ENCODE measurements at places on chromosomes 3 and 15.
A peak's percentile ranks its signal among the peaks of the same experiment; 100 is the strongest.

GRCh38 chr3:125406070-125406469 is 30.9 kb upstream of the ZNF148 start:
- no peak for DNase-seq

DNA sequence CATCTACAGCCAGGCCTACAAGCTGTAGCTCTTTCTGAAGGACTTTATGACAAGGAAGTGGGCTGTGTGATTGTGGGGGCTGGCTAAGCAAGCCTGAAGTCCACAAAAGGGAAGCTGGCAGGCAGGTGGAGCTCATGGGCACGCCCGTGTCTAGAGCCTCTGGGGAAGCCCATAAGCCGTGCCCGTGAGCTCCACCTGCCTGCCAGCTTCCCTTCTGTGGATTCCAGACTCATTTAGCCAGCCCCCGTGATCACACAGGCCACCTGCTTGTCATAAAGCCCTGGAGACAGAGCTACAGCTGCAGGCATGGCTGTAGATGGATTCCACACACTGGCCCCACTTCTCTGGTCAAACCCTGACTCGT is 15.2 kb downstream of the EFCC1 start:
- DNase-seq, result peak; percentile 29

DNA sequence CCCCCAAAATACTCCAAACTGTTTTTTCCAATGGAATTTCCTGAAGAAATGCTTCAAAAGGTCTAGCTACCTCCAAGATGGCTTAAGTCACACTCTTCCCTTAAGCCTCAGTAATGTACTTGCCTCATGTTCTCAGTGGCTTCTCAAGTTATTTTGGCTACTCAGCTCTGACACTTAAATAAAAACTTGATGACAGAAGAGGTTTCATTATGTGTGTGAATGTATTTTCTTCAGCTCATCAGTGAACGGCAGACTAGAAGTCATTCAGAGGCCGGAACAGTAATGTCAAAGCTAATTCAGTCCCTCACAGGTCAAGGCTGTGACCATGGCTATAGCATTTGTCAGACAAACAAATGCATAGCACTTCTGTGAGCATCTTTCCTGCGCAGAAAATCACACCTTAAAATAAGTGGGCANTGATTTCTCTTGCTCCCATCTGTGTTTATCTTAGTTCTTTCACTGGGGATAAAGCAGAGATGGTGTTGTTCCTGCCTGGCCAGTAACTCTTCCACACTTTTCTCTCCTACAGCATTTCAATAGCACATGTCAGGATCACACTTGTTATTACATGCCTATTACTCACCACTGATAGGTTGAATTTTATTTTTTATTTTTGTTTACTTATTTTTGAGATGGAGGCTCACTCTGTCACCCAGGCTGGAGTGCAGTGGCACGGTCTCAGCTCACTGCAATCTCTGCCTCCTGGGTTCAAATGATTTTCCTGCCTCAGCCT is 68.5 kb upstream of the PLCL2 start:
- no peak for DNase-seq

DNA sequence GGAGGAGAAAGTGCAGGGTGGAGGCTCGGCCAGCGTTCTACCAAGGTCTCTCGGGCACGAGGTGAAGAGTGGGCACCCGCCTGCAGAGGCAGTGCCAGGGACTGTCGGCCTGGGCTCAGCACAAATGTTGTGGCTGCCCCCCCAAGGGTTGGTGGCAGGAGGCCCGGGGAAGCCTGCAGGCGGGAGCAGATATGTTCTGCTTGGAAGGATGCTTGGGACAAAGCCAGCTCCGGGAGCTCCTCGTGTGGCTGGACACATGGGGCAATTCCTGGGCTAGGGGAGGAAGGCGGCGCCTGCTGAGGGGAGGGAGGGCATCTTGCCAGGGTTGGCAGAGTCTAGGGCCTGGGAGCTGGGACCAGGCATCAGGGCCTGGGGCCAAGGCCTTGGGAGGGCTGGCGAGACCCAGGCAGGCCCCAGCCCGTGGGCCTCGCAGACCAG is 30.4 kb upstream of the FBLN2 start:
- DNase-seq, result no peak

DNA sequence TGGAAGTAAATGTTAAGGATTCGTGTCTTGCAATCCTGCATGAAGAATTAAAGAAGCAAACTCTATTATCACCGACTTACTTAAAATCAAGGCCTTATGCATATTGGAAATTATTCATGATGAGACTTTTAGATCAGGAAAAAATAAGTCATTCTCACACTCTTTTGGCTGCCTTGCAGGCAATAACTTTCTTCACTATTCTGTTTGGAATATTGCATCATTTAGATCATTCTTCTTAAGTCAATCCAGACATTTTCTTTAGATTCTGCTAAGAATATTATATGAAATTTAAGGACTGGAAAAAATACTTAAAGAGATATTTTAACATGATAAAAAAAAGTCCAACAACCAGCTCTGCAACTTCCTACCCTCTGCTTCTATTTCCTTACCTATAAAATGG is 245.4 kb downstream of the LRRN1 start:
- DNase-seq, result no peak

DNA sequence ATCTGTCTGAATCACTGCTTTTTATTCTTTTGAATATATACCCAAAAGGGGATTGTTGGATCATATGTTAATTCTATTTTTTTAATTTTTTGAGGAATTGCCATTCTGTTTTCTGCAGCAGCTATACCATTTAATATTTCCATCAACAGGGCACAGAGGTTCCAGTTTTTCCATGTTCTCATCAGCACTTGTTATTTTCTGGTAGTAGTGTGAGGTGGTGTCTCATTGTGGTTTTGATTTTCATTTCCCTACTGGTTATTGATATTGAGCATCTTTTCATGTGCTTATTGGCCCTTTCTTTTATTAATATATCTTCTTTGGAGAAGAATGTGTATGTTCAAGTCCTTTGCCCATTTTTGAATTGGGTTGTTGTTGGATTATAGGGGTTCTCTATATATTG is 68.1 kb downstream of the PDE8A start:
- no peak for DNase-seq

- DNase-seq, result no peak
These were observed 23.3 kb upstream of the CYP11A1 start for GRCh38 chr15:74390647-74391288.

DNA sequence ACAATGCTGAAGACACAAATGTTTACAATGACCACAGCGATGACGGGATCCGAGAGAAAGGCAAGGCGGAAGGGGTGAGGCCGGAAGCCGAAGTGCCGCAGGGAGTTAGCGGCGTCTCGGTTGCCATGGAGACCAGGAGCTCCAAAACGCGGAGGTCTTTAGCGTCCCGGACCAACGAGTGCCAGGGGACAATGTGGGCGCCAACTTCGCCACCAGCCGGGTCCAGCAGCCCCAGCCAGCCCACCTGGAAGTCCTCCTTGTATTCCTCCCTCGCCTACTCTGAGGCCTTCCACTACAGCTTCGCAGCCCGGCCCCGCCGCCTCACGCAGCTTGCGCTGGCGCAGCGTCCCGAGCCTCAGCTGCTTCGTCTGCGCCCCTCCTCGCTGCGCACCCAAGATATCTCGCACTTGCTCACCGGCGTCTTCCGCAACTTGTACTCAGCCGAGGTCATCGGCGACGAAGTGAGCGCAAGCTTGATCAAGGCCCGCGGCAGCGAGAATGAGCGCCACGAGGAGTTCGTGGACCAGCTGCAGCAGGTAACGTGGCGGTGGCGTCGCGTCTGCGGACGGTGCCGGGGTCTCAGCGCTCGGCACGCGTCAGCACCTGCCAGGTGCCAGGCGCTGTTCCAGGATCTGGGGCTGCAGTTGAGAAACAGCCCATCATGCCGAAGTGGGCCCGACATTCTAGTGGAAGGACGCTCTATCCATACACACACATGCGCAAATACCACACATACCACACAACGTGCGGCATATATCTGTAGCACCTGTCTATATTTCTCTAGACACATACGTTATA is at the start of gene DLEC1:
Gene DLEC1, plus strand, starts transcription at position 108 of the 798 bp plus-strand sequence. Its CDS starts 18 bp downstream, at position 126.
- DNase-seq, result peak; percentile 58

- DNase-seq, result no peak
These were observed 1.3 kb downstream of the LEO1 start for GRCh38 chr15:51970132-51970817.

- no peak for DNase-seq
These were observed 274.5 kb upstream of the C2CD4B start for GRCh38 chr15:62439543-62440016.

DNA sequence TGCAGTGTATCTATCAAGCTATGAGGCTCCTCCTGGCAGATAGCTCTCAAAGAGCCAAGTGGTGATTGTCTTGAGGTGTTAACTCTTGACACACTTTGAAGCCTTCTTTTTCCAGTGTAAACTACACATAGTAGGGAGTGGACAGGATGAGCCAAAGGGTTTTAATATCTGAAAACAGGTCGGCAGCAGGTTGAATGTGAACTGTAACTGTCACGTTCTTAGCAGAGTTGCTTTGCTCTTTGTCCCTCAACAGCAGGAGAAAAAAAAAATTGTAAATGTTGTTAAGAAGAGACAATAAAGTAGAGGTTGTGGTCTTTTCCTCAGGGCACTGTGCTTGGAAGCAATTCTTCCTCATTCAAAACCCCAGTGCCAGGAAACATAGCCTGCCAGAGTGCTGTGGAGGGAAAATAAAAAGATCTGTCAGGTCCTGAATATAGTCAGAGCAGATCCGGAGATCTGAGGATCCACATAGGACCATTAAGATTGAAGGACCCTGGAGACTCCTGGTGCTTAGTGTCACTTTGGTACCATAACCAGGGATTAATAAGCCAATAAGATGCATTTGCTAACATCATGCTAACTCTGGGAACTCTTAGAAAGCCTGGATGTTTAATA is 229.7 kb downstream of the NAALADL2 start:
- no peak for DNase-seq

DNA sequence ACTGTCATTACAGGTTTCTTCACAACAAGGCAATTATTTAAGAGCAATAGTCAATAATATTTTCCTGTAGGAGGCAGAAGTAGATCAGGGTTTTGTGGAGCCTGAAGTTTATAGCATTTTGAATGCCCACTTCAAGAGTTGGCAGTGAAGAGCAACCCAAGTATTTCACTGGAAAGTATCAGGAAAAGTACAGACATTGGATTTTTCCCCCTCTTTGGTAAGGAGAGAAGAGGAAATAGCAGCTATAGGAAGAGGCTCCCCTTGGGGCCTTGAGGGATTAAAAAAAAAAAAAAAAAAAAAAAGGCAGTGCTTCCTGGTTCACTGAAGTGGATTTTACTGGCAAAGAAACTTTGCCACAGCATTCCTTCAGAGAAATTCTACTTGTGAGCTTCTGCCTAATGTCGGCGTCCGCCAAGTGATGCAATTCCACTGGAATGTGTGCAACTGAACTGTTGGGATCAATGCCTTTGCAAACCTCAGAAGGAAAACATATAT is 5.7 kb upstream of the CNTN6 start:
- DNase-seq, result no peak

DNA sequence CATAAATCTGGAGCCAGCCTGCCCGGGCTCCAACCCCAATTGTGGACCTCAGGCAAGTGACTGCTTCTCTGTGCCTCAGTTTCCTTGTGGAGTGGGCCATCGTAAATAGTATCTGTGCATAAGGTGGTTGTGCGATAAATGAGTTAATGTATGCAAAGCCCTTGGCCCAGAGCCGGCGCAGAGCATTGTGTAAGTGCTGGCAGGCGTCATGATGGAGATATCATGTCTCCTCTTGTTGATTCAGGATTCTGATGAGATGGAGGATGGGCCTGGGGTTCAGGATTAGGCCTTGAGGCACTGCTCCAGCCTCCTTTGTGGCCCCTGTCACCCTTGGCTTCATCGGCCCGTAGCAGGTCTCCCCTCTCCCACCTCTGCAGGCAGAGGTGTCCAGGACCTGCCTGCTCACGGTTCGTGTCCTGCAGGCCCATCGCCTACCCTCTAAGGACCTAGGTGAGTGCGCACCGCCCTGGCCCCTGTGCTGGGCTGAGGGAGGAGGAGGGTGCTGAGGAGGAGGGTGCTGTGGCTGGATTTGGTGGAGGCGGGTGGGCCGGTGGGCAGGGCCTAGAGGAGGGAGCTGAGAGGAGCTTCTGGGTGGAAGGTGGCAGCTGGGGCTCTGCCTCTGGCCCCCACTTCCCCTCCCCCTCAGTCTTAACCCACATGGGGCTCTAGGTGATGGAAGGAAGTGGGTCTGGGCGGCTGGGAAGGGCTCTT is 1.3 kb downstream of the PLA2G4B start:
- no peak for DNase-seq

- no peak for DNase-seq
These were observed 486.0 kb upstream of the CFAP20DC start for GRCh38 chr3:59535791-59536221.

DNA sequence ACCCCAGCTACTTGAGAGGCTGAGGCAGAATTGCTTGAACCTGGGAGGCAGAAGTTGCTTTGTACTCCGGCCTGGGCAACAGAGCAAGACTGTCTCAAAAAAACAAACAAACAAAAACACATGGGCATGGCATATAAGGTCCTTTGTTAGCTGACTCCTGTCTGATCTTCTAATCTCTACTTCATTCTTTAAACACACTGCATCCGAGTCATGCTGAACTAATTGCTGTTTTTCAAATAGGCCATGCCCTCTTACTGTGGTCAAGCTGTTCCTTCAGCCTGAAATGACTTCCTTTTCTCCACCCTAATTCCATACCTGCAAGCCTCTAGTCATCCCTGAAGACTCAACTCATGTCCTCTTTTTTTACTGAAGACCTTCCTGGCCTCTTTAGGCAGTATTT is 22.3 kb upstream of the SLMAP start:
- DNase-seq, result no peak

DNA sequence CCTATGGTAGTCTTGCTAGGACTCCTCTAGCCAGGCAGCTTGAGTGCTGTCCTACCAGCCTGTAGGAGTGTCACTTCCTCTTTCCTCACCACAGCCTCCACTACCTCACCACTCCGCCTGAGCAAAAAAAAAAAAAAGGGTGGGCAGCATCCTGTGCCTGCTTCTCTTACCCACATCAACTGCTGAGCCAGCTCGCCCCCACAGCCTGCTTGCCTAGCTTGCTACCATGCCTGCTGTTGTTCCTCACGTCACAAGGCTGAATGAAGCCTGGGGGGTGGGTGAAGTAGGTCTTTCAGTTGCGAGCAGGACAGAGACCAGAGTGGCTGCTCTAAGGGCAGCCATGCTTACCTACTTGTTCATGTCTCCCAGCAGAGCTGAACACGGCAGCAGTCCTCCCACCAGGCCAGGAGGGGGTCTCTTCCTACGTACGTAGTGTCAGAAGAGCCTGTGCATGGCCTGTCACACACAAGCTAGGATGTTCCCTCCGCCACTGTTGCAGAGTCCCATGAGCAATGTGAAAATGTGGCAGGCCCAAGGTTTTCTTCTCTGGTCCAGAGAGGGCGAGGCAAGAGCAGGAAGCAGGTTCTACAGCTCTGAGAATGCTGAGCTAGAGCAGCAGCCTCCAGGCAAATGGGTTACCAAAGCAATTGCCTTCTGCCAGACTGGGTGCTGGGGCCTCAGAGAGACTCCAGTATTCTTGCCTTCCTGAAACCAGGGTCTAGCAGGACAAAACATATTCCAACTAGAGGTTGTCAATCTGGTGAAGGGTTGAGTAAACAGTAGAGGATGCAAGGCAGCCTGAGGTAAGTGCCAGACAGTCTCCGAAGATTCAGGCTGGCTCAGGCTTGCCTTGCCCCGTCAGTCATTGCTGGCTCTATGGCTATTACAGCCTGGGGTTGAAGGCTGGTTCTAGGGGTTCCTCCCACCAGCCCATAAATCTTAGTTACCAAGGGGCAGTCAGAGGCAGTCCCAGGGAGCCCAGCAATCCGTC is 8.1 kb downstream of the PPM1M start:
- DNase-seq, result peak; percentile 78
